ENCODE measurements at places on chromosomes 6 and 20.

DNA sequence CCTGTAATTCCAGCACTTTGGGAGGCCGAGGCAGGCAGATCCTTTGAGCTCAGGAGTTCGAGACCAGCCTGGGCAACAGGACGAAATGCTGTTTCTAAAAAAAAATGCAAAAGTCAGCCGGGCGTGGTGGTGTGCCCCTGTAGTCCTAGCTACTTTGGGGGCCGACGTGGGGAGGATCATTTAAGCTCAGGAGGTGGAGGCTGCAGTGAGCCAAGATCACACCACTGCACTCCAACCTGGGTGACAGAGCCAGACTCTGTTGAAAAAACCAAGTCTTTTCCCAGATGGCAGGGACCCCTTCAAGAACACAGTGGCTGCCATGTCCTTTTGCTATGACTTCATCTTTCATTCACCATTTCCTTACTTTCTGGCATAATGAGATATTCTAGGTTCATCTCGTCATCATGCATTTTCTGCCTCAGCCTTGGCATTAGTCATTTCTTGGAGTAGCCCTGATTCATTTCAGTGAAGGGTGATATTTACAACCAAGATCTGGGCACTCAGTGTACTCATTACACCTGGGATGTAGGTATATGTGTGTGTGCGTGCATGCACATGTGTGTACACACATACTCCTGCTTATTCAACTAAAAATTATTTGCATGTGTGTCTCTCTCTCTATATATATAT lies 61.4 kb upstream of the TOX2 start:
- DNase-seq = no peak

- DNase-seq = no peak
Measured at GRCh38 chr6:45185403-45186251, 142.5 kb upstream of the RUNX2 start.

DNA sequence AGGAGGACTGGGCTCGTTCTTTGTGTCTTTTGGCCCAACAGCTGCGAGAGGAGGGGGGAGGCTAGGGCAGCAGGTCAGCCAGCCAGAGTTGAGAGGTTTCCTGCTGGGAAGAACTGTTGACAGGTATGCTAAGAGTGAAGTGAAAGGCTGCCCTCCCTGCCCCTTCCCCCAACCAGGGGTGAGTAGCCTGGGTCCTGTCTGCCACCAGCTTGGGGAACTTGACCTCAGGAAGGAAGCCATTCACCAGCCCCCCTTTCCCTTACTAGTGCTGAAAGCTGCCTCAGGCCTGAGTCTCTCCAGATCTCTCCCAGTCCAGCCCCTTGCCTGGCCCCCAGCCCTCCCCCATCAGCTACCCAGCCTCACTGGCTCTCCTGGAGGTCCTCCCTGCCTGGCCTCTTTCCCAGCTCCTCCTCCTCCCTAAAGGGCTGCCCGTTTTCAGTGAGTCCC lies 20.7 kb upstream of the ZNF76 start:
- DNase-seq = no peak

DNA sequence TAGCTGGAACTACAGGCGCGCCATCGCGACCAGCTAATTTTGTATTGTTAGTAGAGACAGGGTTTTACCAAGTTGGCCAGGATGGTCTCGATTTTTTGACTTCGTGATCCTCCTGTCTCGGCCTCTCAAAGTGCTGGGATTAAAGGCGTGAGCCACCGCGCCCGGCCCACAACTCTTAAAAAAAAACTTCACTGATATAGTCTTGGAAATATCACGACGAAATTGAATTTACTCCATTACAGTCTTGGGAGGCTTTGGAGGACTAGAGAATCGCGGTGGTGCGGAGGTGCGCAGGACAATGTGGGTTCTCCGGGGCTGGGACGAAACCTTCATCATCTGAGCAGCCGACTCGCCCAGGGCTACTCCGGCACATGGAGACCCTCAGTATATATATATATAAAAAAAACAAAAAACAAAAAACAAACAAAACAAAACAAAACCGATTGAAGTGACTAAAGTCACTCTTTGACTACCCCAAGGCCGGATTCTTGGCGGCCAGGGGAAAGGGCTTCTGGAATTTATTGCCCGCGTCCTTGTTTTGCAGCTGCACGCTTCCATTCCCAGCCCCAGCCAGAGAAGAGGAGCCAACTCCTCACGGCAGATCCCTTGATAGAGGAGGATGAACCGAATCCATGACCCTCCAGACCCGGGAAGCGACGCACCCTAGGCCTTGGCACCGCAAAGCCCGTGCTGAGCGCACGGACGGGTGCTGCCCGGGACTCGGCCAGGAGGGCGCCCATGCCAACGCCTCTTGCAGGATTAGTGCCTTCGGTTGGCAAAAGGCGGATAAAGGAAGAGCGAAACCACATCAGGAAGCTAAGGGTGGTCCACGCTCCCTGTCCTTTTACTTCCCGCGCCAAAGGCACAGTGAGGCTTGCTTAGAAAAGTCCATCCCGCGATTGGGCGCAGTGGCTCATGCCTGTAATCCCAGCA lies 1.7 kb upstream of the GCM2 start:
- no peak for DNase-seq

- no peak for DNase-seq
Measured at GRCh38 chr20:40991181-40991889, 37.3 kb upstream of the TOP1 start.

GRCh38 chr20:6765469-6766058 lies 1.9 kb upstream of the BMP2 start:
- DNase-seq = peak; percentile 69

- DNase-seq = no peak
Measured at GRCh38 chr6:119566546-119567260, 217.1 kb upstream of the MAN1A1 start.

DNA sequence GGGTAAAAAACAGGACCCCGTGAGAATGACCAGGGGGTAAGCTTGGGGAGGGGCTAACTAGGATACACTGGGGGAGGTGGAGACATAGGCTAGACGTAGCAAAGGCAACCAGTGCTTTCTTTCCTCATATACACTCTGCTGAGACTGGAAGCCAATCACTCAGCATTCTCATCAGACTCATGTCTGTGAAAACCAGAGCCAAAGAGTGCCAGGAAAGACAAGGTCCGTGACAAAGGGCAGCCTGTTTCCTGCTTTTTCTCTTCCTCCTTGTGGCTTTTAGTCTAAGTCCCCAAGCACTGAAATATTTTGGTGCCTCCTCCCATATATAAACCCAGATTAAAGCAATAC lies 97.9 kb upstream of the NEDD9 start:
- DNase-seq = no peak

GRCh38 chr20:57584768-57585461 lies 24.0 kb downstream of the PCK1 start:
- no peak for DNase-seq

DNA sequence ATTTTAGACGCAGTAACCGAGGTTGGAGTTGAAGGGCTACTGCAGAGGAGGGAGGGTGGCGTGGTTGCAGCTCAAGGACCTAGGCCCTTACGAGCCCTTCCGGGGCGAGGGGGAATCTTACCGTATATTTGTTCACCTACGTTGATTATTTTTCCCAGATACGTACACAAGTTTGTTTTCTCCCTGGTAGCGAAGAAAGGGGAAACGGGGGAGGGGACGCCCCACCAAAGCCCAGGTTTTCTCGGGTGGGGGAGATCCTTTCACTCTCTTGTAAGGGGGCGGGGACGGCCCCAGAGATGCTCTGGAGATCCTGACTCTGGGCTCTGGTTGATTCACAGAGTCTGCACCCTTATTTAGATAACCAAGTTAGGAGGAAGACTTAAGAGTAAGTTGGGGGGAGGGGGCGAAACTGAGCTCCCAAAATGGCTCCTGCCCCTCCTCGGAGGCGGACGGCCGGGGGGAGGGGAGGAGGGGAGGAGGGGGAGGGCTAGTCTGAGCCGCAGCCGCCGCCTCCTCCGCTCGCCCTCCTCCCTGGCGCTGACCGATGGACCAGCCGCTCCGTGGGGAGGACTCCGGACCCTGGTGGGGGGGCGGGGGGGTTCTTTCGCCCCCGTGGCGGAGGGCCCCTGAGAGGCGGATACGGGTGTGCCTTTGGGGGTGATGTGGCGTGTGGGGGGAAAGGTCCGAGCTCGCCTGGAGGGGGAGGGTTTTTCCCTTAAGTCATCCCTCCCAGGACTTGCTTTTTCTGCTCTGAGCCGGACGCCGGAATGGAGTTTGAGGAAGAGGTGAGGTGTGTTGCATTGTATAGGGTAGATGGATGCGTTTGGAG lies 2.2 kb downstream of the BRD2 start:
- DNase-seq = peak; percentile 80

- peak; percentile 75 for DNase-seq
Measured at GRCh38 chr6:142692942-142693341, 252.0 kb downstream of the HIVEP2 start.

DNA sequence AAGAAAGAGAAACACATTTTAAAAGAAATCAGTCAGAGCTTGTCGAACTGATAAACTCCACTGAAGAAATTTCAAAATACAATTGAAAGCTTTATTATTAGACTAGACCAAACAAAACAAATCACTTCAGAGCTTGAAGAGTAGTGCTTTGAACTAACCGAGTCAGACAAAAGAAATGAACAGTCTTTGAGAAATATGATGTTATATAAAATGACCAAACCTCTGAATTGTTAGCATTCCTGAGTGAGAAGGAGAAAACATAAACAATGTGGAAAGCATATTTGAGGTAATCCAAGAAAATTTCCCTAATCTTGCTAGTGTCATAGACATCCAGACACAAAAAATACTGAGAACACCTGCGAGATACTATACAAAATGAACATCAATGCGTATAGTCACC lies 13.2 kb upstream of the CST4 start:
- no peak for DNase-seq
